ENCODE measurements at places on chromosomes 3 and 15.

DNA sequence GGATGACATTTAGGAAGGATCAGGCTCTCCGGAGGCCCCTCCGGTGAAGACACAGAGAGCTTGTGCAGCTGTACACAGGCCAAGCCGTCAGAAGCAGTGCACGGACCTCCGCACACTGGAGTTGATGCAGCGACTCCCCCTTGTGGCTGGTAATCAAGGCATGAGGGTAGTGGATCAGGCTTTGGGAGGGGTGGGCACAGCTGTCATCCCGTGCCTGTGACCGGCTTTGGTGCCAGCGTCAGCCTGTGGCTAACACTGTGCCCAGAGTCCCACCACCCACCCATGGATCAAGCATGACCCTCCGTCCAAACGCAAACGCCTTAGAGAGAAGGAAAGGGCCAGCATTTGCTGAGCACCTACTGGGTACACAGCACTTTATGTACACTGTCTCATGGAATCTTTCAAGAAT, 8.2 kb upstream of the GRIP2 start:
- peak; percentile 90 for DNase-seq

DNA sequence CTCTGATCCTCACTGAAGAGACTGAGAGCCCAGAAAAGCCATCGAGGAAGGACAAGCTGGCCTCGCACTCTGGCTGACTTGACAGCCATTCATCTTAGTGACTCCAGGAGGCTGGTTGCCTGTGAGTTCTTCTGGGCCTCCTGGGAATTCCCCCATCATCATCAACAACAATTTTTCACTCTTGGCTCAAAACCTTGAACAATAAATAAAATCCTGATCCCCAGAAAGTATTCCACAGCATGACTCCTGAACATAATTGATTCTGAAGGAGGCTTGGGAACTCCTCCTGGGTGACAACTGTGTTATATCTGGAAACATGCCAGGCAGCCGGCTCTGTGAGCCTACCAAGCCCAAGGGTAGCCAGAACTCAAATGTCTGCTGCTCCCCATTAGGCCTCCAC, 188.6 kb downstream of the SHQ1 start:
- DNase-seq = no peak

GRCh38 chr3:119582178-119582577, 2.9 kb downstream of the ADPRH start:
- no peak for DNase-seq

- no peak for DNase-seq
Measured at GRCh38 chr15:80800067-80800466, 20.9 kb downstream of the CEMIP start.

- no peak for DNase-seq
Measured at GRCh38 chr3:49880581-49881315, 11.0 kb upstream of the CAMKV start.

DNA sequence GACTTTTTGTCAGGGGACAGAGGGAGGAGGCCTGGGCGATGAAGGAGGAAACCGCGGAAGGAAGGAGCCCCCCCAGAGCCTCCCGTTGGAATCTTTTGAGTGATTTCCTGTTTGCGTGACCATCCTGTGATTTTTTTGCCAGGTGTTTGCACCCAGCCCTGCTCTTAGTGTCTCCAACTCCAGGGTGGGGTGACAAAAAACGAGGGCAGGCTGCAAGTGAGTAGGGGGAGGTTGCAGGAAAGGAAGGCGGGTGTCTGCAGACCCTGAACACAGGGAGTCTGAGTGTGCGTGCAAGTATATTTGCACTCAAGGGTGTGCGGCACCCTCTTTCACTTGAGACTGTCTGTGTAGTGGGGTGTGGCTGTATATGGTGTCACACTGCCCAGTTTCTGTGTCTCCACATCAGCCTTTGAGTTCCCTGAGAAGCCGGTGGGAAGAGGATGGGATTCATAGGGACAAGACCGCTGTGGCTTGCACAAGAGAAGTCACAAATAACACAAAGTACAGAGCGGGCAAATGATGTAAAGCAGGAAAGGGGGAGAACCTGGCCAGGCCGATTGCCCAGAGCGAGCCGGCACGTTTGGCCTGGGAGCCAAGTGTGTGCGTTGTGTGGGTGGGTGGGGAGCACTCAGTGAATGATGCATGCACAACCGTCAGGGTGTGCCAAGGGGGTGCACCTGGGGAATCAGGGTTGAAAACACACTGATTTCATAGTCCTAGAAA, 6.6 kb downstream of the ISLR2 start:
- peak; percentile 22 for DNase-seq

DNA sequence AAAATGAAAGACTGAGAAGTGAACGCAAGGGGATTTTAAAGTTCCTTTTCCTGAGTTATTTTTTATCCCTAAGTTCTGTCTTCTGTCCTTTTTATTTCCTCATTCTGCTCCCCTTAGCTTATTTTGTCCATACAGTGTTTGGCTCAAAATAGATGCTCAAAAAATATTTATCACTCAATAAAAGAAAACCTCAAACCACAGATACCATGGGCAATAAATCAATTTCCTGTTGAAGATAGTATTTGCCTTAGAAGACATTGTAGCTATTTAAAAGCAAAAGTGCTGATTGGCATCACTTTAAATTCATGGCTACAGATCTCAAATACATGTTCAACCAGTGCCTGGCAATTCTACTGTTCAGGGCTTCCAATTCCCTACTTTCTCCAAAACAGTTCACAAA, 316.5 kb upstream of the ADAMTS9 start:
- no peak for DNase-seq

DNA sequence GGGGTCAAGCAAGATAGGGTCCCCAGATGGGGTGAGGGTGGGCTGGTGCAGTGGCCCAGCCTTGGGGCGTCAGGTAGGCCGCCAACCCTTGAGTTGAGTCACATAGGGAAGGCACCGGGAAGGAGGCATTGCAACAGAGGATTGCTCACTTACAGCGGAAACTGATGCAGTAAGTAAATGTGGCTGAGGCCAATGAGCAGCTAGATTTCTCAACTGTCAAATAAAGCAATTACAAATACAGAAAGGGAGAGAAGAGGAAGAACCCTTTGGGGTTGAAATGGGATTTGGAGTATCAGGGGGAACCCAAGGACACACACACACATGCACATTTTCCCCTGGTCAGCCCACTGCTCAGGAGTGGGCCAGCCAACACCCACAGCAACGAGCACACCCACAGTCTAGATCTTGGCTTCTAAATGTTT, 44.0 kb downstream of the CHSY1 start:
- DNase-seq = no peak

DNA sequence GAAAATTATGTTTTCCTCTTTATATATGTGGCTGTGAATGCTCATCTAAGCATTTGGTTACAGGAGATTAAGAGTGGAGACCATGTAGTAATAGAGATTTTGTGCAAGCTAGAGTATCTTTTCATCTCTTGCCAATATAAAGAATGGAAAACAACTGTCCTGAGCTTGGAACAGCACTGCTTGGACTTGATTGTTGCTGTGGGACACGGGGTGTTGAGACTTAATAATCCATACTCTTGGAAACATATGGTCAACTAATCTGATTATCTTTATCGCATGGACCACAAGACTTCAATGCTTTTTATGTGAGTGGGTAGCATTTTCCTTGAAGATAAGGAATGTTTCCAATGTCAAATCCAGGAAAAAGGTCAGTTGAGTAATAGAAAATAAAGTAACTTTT, 806.3 kb downstream of the DIPK2A start:
- no peak for DNase-seq

Measured in D341Med (cell line).